ENCODE measurements at places on chromosomes 5 and 9.

DNA sequence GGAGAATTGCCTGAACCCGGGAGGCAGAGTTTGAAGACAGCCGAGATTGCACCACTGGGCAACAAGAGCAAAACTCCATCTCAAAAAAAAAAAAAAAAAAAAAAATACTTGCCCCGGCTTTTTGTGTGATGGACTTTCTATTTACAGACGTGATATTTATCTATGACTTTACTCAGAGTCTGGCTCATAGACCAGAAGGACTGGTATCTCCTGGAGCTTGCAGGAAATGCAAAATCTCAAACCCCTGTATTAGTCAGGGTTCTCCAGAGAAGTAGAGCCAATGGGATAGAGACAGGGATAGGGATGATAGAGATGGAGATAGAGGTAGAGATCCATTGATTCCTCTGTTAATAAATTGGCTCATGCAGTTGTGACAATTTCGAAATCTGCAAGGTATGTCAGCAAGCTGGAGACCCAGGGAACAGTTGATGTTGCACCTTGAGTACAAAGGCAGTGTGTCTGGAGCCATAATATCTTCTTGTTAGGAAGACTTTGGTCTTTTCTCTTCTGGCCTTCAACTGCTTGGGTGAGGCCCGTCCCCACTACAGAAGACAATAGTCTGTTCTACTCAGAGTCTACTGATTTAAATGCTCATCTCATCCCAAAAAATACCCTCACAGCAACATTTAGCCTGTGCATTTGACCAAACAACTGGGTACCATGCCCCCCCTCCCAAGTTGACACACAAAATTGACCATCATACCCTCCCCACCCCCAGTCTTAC lies 195.4 kb upstream of the MSX2 start:
- DNase-seq = no peak

- DNase-seq = no peak
Observed at GRCh38 chr5:133428072-133428660, 184.2 kb downstream of the FSTL4 start.

DNA sequence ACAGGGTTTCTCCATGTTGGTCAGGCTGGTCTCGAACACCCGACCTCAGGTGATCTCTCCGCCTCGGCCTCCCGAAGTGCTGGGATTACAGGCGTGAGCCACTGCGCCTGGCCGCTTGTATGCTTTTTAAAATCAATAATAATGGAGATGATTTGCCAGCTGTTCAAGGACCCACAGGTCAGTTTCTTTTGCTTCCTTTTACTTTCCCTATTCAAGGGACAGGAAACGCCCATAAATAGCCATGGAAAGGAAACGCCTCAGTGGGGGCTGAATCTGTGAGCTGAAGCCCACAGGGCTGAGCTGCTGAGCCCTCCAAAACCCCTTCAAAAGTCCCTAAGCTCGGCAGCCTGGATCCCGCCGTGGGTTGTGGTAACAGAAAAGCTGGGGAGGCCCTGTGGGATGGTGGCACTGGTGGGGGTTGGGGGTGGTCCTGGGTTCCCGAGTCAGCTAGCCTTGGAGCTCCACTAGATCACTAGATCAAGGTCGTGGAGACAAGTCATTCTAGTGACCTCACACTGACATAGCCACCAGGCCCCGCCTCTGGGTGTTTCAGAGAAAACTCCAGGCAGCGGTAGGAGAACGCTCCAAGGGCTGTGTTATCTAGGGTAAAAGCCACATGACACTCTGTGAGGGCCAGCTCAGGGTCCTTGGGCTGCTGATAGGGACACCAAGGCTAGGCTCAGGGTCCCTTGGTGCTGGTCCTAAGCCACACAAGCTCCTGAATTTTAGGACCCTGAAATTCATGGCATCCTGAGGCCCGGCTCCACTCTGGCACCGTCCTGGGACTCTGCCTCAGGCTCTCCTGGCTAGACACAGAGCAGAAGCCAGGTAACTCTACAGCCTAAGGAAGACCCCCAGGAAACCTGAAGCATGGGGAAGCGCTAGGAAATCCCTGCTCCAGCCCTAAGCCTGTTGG lies 18.0 kb upstream of the DUSP1 start:
- no peak for DNase-seq

GRCh38 chr9:118318770-118319431 lies 614.7 kb downstream of the TLR4 start:
- no peak for DNase-seq

DNA sequence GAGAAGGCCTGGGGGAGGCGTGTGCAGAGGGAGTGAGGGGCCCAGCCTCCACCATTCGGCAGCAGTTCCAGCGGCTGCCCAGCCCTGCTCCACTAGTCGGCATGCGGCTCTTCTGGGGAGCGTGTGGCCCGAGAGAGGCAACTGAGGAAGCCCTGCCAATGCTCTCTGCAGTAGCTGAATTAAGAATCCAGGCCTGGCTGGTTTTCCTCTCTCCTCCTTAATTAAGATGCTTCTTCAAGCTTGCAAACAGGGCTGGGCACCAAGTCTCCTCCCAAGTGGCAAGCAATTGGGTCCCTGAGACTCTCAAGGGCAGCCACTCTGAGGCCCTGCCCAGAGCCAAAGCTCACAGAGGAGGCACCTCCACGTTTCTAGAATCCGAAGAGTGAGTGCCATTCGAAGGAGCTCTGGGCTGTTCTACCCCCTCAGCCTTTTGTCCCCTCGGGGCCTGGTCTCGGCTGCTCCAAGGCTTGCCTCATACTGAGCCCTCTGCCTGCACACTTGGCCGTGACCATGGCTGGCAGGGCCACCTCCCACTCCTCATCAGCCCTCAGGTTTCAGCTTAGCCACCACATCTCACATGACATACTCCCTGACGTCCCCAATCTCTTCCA lies 75.4 kb upstream of the LRRTM2 start:
- no peak for DNase-seq

DNA sequence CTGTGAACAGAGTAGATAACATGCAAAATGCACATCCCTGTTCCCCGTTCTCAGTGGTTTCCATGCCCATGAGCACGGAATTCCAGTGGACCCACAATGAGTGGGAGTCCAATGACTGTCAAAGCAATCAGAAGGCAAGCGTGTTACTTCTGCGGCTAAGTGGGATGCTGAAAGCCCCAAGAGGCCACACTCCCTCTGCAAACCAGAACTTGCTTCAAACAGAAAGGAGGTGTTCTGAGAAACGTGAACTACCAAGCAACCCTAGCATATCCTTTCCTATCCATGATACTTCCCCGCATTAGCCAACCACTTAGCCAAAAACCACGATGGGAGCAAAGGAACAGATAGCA lies 21.7 kb upstream of the MVB12B start:
- no peak for DNase-seq
